ENCODE measurements at places on chromosomes 11 and 22.

DNA sequence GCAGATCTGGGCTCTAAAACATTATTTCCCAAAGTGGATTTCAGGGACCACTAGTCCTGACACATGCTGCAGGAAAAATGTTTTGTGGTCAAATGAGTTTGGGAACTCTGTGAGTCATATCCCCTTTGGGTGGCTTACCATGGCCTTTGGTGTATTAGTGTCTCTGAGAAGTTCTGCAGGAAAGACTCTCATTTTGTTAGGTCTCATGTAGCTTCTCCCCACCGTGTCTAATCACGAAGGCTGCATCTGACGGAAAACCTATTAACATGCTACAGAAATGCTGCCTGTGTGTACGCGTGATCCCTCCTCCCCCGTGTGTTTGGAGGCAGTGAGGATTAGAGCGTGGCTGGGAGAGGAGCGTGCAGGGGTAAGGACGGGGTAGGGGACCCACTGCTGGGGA lies 191.7 kb downstream of the ST3GAL4 start:
- no peak for DNase-seq

GRCh38 chr11:17633987-17634775 lies 85.2 kb upstream of the MYOD1 start:
- DNase-seq: no peak

- no peak for DNase-seq
Observed at GRCh38 chr22:40009292-40009774, 14.6 kb downstream of the FAM83F start.

DNA sequence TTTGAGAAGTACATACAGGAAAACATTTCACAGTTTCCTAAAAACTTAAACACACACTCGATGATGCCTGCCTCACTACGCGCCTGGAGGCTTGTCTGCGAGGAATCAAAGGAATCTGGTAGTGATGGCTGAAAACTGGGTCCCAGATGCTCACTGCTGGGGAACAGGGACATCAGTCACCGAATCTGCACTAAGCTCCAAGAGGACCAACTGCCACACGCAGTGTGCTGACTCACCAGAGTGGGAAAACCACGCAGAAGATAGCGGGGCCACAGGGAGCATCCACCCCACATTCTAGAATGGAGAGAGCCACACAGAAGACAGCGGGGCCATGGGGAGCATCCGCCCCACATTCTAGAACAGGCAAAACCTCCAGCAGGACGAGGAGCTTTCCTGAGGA lies 24.3 kb upstream of the MOB2 start:
- DNase-seq: no peak

GRCh38 chr11:36160091-36160490 lies 129.1 kb downstream of the COMMD9 start:
- DNase-seq: no peak

- DNase-seq: no peak
Observed at GRCh38 chr11:70556884-70557741, 158.8 kb downstream of the CTTN start.

DNA sequence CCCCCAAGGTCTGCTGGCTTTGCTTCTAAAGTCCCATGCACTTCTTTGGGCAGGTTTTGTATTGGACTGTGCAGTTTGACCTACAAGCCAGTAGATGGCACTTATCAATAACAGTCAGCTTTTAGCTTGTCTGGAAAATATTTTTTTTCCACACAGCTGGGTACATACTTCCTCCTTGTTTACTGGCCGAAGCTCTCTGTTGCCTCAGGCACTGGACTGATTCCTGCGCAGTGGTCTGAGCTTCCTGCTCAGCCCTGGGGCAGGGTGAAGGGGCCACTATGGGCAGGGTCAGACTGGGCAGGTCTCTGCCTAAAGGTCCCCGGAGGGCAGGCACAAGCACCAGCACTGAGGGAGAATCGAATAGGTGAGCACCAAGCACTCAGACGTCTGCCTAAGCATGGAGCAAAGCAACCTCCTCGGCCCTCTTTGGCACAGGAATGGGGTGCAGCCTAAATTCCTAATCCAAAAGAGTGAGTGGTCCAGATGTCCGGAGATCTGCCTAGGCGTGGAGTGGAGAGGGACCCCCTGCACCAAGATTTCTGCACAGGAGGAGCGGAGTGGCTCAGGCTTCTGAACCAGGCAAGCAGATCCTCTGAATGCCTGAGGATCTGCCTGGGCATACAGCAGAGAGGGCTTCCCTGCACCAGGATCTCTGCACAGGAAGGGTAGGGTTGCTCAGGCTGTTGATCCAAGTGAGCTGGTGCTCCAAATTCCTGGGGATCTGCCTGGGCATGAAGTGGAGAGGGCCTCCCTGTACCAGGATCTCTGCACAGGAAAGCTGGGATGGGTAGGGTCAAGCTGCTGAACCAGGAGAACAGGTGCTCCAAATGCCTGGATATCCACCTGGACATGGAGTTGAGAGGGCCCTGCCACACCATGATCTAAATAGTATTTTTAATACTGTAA lies 105.9 kb upstream of the C11orf58 start:
- DNase-seq: no peak

GRCh38 chr11:77172666-77172982 lies 44.6 kb downstream of the MYO7A start:
- DNase-seq: no peak

DNA sequence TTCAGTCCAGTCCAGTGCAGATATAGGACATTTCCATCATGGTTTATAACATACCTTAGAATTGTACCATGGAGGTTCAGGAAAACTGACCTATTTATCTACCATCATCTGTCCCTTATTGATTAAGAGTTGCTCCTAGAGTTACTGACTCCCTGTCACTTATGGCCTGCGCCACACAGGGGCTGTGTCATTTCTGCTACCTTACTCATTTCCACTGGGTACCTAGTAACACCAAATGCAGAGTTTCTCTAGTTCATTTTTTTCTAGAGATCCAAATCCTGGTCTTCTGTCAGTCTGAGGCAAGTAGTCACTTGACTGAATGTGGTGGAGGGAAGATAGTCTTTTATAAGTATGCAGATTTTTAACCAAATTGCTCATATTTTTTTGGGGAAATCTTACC lies 59.2 kb downstream of the PDE3B start:
- no peak for DNase-seq

GRCh38 chr11:20050551-20051333 lies 109.5 kb downstream of the DBX1 start:
- no peak for DNase-seq

DNA sequence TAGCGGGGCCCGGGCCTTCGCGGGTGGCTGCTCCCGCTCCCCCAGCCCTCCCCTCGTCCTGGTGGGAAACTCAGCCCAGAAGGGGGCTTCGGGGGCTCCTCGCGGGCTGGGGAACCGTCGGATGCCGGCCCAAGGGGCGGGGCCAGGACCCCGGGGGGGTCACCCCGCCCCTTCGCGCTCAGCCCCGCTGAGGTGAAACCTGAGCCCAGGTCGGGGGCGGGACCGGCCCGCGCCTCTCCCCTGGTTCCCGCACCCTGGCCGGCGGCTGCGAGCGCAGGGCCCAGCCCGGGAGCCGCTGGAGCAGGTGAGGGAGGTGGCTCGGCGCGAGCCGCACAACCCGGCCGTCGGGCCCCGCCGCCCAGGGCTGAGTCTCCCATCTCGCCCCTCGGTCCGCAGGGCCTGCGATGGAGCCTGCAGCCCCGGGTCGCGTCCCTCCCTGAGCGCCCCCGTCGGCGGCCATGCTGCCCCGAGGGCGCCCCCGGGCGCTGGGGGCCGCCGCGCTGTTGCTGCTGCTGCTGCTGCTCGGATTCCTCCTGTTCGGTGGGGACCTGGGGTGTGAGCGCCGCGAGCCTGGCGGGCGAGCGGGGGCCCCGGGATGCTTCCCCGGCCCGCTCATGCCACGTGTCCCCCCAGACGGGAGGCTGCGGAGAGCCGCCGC lies at the start of gene LARGE2:
Gene LARGE2 (plus strand): TSS at position 232 of the 658 bp plus-strand sequence. CDS start 227 bp downstream, at position 459.
- no peak for DNase-seq

- DNase-seq: no peak
Observed at GRCh38 chr22:49373801-49374226, 453.9 kb downstream of the BRD1 start.

All from urinary bladder (tissue), 4 donors.